Nephron progenitor cell (in vitro differentiated cells): ENCODE measurements at places on chromosomes 1 and 21.

- DNase-seq, result no peak
Observed at GRCh38 chr1:114482585-114482984, 28.4 kb downstream of the TRIM33 start.

DNA sequence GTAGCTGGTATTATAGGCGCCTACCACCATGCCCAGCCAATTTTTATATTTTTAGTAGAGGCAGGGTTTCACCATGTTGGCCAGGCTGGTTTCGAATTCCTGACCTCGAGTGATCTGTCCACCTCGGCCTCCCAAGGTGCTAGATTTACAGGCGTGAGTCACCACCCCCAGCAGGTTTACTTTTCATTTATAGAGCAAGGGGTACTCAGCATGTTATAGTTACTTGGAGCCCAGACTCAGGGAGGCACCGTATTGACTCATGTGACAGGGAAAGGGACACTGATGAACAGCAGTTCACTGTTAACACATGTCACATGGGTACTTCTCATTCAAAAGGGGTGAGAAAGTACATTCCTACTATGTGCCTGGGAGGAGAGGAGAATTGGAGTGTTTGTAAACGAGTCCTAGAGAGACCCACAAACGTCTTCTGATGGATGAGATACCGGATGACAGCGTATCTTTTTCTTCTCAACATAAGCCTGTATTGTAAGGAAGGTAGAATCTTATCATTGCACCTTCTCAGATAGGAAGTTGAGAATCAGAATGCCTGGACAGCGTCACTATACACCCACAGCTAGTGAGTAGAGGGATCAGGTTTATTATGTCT, 510.0 kb downstream of the USP25 start:
- no peak for DNase-seq

- DNase-seq, result no peak
Observed at GRCh38 chr1:156669794-156670193, 7.4 kb downstream of the NES start.

- DNase-seq, result no peak
Observed at GRCh38 chr1:98205291-98206017, 284.6 kb upstream of the DPYD start.

DNA sequence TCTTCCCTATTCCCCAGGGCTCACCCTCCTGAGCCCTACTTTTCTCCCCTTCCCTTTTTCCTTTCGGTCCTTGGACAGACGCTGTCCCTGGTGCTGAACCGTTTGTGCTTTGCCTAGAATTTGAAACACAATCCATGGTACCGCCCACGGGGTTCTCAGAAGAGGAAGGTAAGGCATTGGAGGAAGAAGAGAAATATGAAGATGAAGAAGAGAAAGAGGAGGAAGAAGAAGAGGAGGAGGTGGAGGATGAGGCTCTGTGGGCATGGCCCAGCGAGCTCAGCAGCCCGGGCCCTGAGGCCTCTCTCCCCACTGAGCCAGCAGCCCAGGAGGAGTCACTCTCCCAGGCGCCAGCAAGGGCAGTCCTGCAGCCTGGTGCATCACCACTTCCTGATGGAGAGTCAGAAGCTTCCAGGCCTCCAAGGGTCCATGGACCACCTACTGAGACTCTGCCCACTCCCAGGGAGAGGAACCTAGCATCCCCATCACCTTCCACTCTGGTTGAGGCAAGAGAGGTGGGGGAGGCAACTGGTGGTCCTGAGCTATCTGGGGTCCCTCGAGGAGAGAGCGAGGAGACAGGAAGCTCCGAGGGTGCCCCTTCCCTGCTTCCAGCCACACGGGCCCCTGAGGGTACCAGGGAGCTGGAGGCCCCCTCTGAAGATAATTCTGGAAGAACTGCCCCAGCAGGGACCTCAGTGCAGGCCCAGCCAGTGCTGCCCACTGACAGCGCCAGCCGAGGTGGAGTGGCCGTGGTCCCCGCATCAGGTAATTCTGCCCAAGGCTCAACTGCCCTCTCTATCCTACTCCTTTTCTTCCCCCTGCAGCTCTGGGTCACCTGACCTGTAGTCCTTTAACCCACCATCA, 10.4 kb downstream of the BCAN start:
- peak; percentile 92 for DNase-seq

DNA sequence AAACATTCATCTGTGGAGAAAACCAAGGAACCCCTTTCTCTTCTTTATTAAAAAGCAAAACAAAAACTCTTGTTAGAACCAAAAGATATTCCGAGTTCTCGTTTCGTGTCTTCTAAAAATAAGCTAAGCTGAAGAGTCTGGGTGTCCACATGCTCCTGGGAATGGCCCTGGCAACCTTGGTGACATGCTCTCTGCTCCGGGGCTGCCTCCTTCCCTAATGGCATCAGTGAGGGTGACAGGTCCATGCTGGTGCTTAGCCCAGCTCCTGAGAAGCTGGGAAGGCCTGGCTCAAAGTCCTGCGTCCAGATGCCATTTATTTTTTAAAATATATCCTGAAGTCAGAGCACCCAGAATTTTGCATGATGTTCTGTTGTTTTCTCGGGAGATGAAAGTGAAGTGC, 24.6 kb upstream of the TRAPPC10 start:
- DNase-seq, result no peak

- no peak for DNase-seq
Observed at GRCh38 chr1:5933676-5934057, 58.6 kb downstream of the NPHP4 start.

DNA sequence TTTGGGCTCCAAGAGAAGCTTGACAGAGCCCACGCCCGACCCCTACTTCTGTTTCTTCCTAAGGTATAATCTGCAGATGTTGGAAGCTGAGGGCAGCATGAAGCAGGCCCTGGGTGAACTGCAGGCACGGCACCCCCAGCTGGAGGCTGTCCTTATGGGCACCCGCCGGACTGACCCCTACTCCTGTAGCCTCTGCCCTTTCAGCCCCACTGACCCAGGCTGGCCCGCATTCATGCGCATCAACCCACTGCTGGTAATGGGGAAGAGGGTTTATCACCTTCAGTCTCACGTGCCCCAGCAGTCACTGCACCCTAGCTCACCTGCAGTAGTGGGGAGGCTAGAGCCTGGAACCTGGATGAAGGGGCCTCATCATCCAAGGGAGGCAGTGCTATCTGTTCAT, 3.1 kb upstream of the LENEP start:
- no peak for DNase-seq

- no peak for DNase-seq
Observed at GRCh38 chr1:38941093-38941492, 537 bp downstream of the RHBDL2 start.

DNA sequence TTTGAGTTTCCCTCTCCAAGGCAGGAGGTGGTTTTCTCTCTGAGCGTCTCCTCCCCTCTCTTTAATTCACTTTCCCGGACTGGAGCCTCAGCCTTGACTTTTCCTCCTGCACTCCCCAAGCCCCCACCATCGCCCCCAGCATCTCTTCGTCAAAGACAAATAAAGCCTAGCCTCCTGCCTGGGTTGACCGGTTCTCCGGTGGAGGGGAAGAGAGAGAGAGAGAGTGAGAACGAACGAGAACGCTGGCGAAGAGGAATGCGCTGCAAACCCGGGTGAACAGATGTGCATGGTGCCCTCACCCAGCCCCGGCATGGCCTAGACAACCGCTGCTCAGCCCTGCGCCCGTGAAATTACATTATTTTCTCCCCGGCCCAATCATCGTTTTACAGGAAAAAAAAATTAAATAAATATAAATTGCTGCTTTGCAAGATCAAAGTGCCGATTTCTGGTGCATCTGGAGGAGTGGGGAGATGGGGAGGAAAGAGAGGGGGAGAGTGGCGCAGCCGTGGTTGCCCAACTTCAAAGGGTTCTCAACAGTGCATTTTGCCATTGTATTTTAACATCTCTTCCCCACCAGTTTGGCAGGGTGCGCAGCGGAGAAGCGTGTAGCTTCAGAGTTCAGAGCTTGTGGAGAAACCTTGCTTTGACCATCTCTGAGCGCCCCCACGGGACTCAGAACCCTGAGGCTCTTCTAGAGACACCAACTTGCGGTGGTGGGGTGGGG, 11.4 kb upstream of the TBX15 start:
- DNase-seq, result no peak

DNA sequence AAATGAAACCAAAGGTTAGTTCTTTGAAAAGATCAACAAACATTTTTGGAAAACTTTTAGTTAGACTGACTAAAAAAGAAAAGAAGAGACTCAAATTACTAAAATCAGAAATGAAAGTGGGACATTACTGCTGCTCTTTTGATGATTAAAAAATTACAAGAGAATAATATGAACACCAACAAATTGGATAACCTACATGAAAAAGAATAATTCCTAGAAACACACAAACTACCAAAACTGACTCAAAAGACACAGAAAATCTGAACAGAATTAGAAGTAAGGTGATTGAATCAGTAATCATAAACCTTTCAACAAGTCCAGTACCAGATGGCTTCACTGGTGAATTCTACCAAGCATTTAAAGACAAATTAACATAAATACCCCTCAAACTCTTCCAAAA, 5.6 kb downstream of the KIFAP3 start:
- no peak for DNase-seq

DNA sequence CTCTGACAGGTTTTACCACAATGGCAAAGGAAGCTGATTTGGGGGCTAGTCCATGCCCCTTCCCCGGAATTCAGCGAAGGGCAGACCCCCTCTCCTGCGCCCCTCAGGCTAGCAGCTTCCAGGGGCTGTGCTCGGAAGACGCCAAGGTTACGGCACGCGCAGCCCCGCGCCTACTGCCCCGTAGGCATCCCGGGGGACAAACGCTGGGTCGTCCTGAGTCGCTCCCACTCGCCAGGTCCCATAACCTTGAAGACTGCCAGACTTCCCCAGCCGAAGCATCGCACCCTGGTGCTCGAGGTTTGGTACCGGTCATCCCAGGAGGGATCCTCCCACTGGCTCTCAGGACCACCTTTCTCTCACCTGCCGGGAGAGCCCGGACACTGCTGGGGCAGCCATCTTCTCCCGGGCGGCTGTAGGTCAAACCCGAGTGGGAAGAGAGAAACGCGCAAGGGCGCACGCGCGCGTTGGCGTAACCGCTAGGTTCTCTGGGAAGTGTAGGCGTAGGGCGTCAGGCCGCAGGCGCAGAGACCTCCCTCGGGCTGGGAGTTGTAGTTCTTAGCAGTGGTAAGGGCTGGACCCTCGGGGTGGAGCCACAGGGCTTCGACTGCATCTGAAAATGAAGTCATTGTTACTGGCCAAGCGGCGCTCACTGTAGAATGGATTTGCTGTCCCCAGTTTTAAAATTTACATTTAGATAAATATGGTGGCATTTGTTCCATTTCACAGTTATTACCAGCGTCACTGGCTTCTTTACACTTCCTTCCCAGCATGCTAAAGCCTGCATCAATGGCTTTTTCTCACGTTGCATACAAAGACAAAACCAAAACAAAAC, at the start of gene ATP5PO:
TSS of gene ATP5PO (minus strand) at position 437 of the 832 bp plus-strand sequence. CDS start at position 396, 41 bp downstream.
- peak; percentile 96 for DNase-seq

DNA sequence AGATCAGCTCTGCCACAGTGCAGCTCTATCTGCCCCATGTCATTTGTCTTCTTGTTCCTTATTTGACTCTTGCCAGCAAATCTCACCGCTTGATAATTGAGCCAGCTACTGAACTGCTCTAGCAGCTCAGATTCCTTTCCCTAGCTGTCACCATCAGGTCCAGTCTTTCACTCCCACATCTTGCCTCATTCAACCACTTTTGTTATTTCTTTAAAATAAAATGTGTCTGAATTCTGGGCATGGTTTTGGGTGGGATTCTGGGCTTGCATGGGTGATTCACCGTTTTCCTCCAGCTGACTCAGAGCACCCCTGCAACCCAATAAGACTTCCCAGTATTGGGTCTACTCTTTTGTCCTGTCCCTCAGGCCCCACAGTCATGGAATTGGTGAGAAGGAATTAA, 215.7 kb downstream of the DSCAM start:
- DNase-seq, result no peak

DNA sequence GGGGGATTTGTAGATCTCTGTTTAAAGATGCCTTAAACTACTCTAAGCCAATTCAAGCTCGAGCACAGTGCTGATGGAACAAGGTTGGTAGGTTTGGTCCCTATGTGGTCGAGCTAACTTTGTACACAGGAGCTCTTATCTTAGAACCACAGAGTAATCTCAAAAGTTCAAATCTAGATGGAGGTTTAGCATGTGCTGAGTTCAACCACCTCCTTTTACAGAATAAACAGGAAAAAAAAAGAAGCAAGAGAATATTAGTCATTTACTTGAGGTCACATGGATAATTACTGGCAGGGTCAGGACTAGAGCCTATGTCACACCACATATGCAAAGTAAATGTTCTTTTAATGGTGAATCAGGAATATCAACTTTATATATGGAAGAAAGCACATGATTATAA, 86.2 kb downstream of the DTL start:
- DNase-seq, result no peak

- no peak for DNase-seq
Observed at GRCh38 chr1:175774921-175775320, 31.5 kb upstream of the TNR start.

- no peak for DNase-seq
Observed at GRCh38 chr1:175845338-175845737, 101.9 kb upstream of the TNR start.

GRCh38 chr1:94667818-94668217, 126.3 kb upstream of the F3 start:
- no peak for DNase-seq

GRCh38 chr21:43859747-43860214, 5.2 kb upstream of the AGPAT3 start:
- DNase-seq, result no peak

DNA sequence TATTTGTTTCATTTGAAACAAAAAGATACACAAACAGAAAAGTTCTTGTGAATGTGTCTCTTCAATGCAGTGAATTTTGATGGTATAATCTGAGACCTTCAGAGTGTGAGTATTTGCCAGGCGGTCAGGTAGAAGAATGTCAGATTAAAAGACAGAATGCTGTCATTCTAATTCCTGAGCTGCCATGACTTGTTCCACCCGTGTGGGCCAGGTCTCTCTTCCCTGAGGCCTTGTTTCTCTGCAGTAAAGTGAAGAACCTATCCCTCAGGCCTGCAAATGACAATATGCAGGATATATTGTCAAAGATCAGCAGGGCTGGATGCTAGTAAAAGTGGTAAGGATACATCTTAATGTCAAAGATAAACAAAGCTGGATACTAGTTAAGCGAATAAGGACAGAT, 111.4 kb downstream of the ZP4 start:
- no peak for DNase-seq

GRCh38 chr21:38712664-38713063, 93.1 kb upstream of the ETS2 start:
- DNase-seq, result no peak

DNA sequence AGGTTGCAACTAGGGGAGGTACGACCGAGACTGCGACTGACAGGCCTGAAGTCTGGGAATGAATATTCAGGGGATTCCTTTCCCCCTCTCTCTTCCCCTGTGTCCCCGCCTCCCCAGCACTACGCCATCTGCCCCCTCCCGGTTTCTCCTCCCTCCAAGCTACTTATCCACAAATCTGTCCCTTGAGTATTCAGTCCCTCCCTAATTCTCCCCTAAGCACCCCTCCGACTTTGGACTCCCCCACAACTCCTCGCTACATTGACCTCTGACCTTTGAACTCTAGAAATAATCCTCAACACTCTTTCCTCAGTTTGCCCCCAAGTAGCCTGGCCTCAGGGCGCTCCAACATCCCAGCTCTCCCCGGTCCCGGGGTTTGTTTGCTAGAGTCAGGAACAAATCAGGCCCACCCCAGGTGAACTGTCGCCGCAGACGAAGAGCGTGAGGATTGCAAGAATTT, 393 bp downstream of the LYSMD1 start:
- peak; percentile 57 for DNase-seq
